RWPE1 (cell line): ENCODE measurements at places on chromosomes 6 and 20.
A peak's percentile ranks its signal among the peaks of the same experiment; 100 is the strongest.

DNA sequence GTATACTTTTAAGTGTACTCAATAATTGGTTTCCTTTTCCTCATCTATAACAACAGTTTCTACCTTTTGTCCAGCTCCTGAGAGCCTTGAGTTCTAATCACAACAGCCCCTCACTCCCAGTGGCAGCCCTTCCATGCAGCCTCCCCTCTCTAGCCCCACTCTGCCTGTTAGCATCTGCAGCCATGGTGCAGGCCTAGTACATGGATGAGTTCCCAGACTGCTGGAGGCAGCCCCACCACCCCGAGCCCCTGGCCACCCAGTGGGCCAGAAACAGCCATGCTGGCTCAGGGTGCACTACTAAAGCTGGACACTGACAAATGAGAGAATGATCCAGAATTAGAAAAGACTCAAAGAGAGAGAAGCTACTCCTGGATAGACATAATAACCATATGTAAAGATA lies 9.7 kb upstream of the LPIN3 start:
- no peak for DNase-seq

GRCh38 chr20:22802296-22802695 lies 217.9 kb upstream of the FOXA2 start:
- peak; percentile 53 for DNase-seq

GRCh38 chr6:17100806-17101205 lies 1.0 kb upstream of the STMND1 start:
- no peak for DNase-seq

GRCh38 chr6:144659202-144660182 lies 374.4 kb downstream of the UTRN start:
- no peak for DNase-seq

DNA sequence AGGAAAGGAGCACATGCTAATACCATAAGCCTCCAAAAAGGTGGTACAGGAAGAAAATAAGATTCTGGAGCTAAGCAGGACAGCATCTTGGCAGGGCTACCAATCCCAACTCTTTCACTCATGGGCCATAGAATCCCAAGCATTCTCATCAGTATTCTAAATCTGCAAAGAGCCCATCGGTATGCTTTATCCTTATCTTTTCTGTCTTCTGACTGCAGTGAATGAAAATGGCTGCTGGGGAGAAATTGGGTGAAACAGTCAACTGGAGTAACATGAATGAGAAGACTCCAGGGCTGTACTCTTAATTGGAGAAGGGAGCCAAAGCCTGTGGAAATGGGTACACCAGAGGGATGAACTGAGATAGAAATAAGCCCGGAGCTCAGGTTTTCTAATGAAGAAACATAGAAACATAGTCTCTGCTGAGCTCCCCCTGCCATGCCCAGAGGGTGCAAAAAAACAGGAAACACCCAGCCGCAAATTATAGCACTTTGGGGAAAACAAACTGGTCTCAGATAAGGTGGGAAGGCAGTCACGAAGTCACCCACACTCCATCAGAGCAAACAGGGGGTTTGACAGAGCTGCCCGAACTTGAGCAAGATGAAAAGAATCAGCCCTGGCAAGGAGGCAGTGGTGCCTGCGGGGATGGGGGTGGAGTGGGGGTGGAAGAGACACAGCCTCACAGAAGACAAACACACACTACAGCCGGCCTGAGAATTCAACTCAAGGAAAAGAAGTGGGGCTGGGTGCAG lies 35.4 kb upstream of the E2F3 start:
- no peak for DNase-seq

GRCh38 chr20:62923669-62924441 lies 2.5 kb downstream of the DIDO1 start:
- no peak for DNase-seq

GRCh38 chr6:52330470-52330869 lies 31.5 kb upstream of the PAQR8 start:
- no peak for DNase-seq

DNA sequence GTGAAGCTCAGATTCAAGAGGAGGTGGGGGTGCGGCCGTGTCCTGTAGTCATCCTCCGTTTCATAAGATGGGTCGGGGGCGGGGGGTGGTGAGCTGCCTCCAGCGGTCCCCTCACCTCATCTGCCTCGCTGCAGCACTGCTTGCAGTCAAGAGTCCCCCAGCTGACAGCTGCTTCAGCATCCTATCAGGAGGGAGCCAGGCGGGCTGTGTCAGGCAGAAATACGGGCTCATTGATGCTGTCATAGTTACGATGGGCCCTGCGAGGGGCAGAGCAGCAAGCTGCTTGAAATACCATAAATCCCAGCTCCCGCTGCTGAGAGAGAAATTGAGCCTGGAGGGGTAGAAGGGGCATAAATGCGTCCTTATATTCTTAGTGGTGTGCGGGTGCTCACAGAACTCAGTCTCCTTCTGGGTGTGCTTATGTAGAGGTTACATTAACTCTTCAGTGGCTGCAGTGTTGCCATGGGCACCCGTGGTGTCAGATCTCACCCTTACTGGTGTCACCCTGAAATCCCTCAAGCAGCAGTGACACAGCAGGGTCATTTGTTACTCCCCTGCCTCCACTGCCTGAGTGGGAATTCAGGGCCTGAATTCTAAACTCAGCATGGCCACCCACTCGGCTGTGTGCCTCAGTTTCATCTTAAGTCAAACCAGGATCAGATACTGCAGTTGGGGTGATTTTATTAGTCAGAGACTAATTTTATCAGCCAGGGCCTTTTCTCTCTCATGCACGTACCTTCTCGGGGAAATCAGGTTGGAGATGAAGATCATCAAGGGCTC lies 21.8 kb downstream of the CCDC167 start:
- no peak for DNase-seq

GRCh38 chr20:3898639-3899038 lies 9.5 kb downstream of the PANK2 start:
- no peak for DNase-seq

DNA sequence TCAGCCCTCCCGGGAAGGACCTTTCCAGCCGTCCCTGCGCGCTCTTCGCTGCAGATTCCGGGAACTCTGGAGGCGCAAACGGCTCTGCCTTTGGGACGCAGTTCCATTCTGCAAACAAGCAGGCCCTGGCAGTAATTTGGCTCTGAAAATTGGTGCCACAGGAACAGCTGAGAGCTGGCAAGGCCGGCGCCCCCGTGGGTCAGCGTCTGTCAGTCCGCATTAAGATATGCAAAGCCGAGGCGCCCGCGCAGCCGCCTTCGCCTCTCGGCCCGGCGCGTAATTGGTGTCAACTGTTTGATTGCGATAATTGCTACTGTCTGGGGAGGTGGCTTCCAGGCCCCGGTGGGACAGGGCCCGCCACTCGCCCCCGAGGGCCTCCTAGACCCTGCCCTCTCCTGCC lies 73.6 kb downstream of the NCR2 start:
- no peak for DNase-seq
